Activated T-cell treated with anti-CD3 and anti-CD28 coated beads, Interleukin-2, amount 50 U/mL, for 24 hours (primary cell): ENCODE measurements at places on chromosomes 6 and 20.

DNA sequence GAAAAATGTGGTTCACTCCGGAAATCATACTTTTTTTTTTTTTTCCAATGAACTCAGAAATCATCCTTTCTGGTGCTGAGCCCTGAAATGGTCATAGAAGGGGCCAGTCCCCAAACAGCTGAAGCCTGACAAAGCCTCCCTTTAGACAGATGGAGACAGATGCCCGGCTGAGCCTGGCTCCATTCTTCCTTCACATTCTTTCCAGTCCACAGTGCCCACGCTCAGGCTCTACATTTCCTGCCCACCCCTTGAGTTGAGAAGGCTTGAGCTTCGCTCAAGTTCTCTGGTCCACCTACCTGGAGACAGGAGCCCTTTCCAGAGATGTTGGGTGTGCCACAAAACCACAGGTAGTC, 41.2 kb downstream of the KCNK5 start:
- no peak for DNase-seq

DNA sequence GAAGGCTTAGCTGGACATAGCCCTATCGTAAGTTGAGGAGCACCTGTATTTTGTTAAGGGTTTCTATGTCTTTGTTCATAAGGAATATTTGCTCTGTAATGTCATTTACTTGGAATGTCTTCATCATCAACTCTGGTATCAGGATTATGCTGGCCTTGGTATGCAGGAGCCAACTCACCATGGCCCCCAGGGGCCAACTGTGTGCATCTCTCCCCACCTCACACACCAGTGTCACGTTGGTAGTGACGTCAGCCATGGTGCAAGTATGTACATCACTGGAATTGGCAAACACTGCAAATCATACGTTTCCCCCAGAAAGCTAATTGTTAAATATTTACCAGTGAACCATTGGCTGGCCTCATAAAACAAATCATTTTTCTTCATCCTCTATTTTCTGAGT, 70.8 kb downstream of the YTHDF1 start:
- no peak for DNase-seq

DNA sequence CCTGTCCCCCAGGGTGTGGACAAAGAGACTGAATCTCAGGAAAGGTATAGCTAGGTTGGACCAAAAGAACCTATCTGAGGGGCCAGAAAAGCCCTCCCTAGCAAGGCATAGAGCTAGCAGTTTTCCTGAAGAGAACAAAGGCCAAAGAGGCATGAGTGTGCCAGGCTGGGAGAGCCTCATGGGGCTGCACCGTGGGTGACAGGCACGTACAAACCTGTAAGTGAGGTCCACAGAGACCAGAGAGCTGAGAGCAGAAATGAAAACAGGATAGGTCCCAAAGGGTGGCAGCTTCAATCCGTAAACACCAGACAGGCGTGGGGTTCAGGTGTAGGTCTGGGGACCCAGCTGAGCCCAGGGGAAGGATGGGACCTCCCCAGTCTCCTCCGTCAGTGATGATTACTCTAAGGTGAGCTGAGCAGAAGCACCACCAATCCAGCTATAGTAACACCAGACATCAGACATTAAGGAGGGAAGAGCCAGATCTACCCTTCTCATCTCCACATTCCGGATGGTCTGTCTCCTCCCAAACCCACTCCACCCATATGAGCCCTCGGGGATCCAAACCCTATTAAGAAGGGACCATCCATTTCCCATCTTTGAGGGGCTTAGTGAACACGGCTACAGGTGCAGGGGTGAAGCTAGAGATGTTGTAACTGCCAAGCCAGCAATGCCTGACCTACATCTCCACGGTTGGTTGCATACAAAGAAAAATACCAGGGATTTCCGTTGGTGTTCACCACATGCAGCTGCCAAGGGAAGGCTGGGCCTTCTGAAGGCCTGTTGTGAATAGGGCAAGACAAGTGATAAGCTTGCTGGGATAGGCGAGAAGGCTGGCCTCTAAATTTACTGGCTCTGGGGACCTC, 38.3 kb downstream of the BCL2L1 start:
- no peak for DNase-seq

DNA sequence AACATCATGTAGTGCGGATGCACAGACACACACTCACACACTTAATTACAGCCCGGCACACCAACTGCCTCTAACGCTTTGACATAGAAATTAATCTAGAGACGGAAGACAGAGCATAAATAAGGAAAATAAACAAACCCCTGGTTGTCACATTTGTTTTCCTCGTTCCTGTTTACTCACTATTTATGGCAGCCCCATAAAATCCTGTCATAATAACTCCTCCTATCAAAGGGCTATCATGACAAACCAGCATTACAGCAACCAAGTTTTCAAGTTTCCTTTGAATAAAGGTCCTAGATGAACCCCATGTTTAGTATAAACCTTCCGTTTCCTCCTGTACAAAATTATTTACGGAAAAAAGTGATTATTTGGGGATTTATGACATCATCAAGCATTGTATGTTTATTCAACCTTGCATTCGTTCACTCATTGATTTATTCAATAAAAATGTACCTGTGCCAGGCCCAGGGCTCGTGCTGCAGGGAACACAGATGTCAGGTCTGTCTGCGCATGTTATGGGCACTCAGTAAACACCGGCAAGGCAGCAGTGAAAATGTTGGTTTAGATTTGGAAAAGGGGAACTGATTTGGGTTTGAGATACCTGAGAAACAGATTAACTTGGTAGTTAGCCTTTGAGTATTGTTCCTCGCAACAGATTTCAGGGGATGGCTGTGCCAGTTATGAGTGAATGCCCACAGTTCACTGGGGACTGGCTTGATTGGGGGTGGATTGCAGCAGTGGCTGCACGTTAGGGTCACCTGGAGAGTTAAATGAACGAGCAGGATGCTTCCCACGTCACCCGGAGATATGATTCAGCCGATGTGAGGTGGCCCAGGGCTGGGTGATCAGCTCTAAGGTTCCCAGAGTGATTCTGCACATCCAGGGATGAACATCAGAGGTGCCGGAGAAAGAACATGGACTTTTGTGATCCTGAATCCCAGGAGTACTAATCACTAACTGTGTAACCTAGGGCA, 295.3 kb upstream of the FOXQ1 start:
- no peak for DNase-seq

GRCh38 chr6:130859161-130859867, 32.1 kb downstream of the SMLR1 start:
- no peak for DNase-seq

- no peak for DNase-seq
These were observed 8.9 kb upstream of the MYL9 start for GRCh38 chr20:36532388-36532787.

DNA sequence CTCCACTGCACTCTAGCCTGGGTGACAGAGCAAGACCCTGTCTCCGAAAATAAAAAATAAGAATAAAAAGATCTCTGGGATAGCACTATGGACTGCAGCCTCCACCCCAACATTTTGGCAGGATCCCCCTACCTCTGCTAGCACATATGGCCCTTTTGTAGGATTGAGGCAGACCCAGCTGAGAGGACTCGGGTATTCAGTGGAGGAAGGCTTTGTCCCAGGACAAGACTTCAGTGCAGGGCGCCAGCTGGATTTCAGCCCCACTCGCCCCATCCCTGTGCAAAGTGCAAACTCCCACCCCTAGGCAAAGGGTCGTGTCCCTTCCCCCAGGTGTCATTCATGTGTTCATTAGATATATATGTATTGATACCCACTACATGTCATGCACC, 84.6 kb upstream of the SLC22A16 start:
- no peak for DNase-seq

DNA sequence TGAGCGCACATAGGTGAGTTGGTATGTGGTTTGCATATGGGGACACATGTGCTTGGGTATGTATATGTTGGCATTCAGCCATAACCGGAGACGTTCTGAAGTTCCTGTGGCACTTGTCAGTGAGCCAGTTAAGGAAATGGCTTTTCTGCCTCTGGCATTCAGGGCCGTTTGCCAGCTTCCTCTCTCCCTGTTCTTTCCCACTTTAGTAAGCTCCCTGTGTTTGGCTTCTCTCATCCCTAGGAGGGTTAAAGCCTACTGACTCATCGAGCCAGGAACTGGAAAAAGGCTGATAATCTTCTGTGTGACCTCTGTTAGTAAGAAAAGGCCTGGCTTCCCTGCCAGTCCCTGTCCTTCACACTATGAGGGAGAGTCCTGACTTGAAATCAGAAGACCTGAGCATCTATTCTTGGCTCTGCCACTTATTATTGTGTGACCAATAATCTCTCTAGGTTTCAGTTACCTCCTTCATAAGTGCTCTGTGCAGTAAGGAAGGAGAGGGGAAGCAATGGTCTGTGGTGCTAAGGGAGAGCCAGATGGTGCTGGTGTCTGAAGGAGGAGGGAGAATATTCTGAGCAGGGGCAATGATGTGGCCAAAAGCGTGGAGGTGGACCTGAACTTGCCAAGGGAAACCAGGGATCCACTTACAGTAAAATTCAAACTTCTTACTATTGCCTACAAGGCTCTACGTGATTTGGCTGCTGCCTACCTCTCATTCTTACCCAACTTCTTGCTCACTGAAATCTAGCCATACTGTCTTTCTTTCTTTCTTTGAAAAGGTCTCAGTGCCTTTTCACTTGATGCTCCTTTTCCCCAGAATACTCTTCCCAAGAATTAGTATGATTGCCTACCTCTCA, 31.4 kb downstream of the ACSS2 start:
- no peak for DNase-seq

DNA sequence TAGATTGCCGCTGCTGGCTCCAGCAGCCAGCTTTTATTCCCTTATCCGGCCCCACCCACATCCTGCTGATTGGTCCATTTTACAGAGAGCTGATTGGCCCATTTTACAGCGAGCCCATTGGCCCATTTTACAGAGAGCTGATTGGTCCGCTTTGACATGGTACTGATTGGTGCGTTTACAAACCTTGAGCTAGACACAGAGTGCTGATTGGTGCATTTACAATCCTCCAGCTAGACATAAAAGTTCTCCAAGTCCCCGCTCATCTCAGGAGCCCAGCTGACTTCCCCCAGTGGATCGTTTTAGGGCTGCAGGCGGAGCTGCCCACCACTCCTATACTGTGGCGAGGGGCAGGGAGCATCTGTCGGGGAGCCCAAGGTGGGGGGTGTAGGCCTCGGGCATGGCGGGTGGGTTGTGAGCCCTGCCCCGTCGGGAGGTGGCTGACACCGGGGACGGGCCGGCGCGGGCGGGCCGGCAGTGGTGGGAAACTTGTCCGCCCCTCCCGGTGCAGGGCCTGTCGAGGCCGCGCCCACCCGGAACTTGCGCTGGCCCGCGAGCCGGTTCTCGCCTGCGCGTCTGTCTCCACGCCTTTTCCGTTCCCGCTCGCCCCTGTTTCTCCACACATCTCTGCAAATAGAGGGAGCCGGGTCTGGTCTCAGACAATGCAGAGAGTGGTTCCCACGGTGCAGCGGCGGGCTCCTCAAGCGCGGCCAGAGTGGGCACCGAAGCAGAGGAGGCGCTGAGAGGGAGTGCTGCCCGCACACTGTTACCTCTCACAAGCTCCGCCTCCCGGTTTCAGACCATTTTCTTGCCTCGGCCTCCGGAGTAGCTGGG, 86.1 kb upstream of the STMND1 start:
- peak; percentile 50 for DNase-seq

GRCh38 chr6:115675443-115675842, 385.2 kb downstream of the FRK start:
- DNase-seq, result no peak

DNA sequence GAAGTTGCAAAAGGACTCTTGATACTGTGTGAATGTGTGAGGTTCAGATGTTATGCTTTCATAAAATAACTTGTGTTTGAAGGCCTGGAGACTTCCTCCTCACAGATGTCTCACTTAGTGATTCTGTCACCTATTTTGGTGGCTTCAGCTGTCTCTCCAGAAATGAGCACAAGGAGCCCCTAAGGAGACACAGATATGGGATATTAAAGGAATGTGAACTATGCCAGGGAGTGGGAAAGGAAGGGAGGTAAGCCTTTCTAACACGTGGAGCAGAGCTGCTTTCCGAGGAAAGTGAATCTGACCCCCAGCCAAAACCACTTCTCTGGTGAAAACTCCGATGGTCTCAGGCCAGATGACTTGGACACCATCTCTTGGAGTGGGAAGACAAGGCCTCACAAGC, 10.5 kb upstream of the FOXO3 start:
- DNase-seq, result no peak

DNA sequence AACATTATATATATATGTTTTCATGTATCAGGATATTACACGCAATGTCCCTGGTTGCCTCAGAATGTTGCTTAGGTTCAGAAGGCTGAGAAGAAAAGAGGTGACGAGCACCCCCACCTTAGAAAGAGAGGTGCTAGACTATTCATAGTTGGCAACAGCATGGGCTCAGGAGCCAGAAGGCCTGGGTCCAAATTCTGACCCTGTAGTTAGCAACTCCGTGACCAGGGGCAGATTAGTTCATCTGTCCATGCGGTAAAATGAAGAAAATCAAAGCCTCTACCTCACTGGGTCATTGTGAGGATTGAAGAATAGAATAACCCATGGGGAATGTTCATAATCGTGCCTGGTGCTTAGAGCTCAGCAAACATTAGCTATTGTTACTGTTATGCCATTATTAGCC, 5.4 kb upstream of the SIRT5 start:
- no peak for DNase-seq

- DNase-seq, result peak; percentile 77
These were observed 16.1 kb upstream of the ZNF217 start for GRCh38 chr20:53609491-53610445.

DNA sequence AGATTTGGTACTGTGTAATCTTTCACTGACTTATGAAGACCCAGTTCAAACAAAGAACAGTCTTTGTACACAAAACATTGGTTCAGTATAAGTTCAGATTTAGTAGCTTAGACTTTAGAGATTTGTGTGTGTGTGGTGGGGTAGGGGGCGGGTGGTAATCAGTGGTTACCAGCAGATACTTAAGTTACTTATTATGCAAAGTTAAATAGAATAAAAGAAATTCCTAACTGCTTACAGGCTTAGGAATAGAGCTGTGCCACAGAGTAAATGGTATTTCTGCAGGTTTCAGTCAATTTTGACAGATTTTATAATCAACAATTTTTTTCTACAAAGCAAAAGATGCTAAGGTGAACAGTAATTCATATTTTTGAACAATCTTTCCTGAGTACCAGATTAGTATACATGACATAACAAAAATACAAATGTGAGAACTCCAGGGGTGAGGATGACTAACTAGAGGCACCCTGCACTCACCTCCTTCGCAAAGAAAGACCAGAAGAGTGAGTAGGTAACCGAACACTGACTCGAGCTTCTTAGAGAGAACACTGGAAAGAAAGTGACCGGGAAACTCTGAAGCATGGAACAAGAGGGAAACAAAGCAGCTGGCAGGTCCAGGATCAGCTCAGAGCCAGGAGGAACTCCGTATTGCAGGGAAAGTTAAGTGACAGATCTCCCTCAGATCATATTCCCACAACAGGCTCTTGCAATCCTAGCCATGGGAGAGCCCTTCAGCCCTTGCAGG, 560.6 kb downstream of the COL12A1 start:
- DNase-seq, result no peak

GRCh38 chr20:42267793-42268384, 649.7 kb upstream of the CHD6 start:
- DNase-seq, result no peak

- no peak for DNase-seq
These were observed 164.0 kb upstream of the ZNF337 start for GRCh38 chr20:25860531-25861150.

DNA sequence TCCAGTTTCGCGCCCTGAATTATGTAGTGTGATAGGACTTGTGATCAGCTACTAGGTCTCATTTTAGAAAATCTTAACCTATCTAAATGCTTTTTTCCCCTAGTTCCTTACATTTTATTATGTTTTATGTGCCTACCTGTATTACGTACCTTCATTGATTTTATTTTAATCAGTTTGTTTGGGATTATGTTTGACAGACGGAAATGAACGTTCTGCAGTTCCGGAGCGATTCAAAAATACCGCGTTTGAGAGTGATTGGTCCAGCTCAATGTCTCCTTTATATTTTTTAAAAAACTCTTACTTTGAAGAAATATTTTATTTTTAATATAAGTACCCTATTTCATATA, 114.3 kb upstream of the BTN3A2 start:
- no peak for DNase-seq

- DNase-seq, result peak; percentile 89
These were observed 19.7 kb downstream of the HLA-DOB start for GRCh38 chr6:32796848-32797776.
